ENCODE measurements at places on chromosomes 2 and 18.
A peak's percentile ranks its signal among the peaks of the same experiment; 100 is the strongest.

- DNase-seq: no peak
Observed at GRCh38 chr2:101149241-101150192, 1.7 kb downstream of the TBC1D8 start.

- DNase-seq: no peak
Observed at GRCh38 chr18:61831071-61831470, 61.7 kb downstream of the RNF152 start.

- DNase-seq: no peak
Observed at GRCh38 chr2:88554189-88554588, 73.1 kb downstream of the EIF2AK3 start.

DNA sequence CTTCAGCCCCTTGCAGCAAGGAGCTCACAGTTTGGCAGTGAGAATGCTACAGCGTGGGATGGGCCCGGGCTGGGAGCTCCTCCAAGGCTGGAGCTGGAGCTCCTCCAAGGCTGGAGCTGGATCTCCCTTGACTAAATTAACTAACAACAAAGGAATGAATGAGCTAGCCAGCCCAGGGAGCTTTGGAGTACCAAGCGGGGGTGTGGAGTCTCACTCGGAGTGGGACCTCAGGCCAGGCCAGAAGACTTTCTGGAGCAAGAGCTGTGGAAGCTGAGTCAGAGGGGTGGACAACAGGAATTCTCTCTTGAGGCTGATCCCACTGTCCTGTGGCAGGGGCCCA is 244.7 kb upstream of the HS6ST1 start:
- peak; percentile 31 for DNase-seq

GRCh38 chr2:108118996-108119395 is 120.8 kb upstream of the SULT1C3 start:
- DNase-seq: no peak
